GM23248 (cell line): ENCODE measurements at places on chromosomes 3 and 15.

- no peak for DNase-seq
Measured at GRCh38 chr3:69718866-69719586, 20.2 kb upstream of the MITF start.

DNA sequence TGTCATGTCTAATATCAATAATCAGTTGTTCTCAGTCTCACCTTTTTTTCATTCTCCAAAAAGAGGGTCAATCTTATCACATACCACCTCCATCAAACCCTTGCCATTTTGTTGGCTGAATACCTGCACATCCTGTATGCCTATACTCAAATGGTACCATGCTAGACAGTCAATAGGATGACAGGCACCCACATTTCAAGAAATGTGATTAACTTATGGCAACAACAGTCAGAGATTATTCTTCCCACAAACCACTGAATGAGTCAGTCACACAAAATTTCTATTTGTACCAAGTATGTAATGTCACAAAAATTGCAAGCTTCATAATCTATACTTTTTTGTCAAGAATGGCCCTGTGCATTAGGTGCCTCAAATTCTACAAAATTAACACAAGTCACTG is 5.1 kb upstream of the SLC27A2 start:
- DNase-seq: peak; percentile 37

DNA sequence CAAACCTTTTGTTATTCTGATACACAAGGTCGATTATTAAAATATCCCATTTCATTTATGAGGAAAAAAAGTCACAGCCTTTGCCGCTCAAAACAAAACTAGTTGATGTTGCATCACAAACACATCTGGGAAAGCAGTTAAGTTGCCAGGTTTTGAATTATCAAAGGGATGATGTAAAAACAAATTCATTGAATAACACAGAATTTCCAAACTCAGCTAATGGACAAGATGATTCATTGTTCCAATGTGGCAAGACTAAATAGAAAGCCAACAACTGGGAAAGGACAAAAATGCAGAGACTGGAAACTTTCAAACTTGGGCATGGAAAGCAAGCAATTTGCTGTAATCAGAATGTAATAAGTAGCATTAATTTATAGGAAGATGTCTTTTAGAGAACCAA is 610.0 kb upstream of the ZNF385D start:
- DNase-seq: peak; percentile 80

DNA sequence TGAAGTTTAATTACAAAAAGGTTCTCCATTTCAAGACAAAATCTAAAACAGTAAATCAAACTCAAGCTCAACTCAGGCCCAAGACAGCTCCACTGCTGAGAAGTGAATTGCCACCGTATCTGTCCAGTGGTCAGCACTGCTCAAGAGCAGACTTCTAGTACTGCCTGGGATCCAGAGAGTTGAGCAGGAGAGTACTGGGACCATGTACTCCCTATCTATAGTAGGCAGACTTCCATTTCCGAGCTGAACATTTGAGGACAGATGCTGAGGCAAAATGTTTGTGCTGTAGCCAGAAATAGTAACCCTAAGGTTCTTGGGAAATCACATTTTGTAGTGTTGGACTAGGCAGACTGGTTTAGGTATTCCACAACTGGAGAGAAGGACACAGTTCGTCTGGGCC is 44.1 kb downstream of the MRPL3 start:
- DNase-seq: no peak

GRCh38 chr3:4395448-4395847 is 71.6 kb downstream of the SUMF1 start:
- DNase-seq: peak; percentile 21

DNA sequence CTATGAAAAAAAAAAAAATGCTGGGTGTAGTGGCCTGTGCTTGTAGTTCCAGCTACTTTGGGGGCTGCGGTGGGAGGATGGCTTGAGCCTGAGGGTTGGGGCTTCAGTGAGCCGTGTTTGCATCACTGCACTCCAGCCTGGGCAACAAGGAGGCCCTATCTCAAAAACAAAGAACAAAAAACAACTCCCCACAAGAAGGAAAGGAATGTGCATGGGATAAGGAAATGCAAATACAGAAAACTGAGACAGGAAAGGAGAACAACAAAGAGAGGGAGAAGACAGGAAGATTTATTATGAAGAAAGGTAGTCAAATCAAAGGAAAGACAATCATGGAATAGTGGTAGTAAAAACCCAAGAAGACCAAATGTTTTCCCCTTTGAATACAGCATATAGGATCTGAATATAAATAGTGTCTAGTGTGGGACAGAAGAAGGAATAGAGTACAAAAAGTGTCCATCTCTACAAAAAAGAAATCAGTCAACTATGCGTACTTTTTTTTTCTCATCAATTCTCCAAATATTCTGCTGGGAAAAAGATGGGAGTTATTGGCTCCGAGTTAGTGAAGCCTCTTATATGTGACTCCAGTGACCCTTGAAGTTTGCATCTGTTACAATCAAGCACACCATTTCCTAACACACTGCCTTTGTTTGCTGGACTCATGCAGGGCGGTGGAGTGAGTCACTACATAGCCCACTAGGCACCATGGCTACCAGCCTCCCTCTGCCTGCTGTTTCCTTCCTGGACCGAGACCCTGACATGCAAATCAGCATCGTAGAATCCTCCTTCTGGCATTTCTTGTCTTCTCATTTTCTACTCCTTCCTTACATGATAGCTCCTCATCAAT is 101.2 kb upstream of the PTX3 start:
- DNase-seq: peak; percentile 73
